ENCODE measurements at places on chromosomes 4 and X.

DNA sequence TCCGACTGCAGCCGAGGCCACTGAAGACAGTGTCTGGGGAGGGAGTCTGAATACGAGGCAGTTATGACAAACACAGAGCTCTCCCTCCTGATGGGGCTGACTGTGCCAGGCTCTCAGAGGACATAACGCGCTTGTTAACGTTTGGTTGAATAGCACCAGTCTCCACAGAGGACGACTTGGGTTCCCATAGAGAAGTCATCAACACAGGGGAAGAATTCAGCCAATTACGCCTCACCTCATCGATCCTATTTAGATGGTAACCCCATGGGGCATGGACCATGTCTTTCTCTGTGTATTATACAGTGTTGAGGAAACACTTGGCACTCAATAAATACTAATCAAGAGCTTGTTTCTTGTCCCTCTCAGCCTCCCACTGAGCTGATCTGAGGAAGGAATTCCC, 642.6 kb upstream of the LCORL start:
- peak; percentile 36 for DNase-seq

DNA sequence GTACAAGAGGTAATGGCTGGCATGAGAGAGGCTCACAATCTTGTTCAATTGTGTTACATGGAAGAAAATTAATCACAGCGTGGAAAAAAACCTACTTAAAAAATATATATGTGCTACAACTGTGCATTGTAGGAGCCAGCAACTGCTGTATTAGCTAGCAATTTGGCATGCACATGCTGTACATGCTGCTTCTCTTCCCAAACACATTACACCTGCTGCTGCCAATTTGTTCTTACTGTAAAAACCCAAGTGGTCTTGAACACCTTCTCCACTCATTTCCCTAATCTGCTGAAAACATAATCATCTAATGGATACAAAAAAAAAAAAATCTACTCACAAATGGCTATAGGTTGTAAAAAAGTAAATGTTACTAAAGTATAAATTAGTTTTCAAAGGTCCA, 264.2 kb downstream of the INPP4B start:
- no peak for DNase-seq

- no peak for DNase-seq
Observed at GRCh38 chr4:75034523-75034922, 101.6 kb downstream of the PARM1 start.

DNA sequence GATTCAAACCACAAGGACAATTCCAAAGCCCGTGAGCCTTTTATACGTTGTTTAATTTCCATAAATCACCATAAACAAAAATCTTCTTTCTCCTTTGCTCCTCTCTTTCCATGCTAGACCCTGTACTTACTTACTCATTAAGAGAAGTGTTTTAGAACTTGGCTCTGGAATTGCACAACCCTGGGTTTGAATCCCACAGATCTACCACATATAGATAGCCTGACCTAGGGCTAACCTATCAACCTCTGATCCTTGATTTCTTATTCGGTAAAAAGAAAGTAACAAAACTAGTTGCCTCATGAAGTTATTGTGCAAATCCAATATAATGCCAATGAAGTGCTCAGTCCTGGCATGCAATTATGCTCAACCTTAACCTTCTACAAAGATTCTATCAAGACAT, 68.8 kb downstream of the ZAR1 start:
- DNase-seq = no peak

DNA sequence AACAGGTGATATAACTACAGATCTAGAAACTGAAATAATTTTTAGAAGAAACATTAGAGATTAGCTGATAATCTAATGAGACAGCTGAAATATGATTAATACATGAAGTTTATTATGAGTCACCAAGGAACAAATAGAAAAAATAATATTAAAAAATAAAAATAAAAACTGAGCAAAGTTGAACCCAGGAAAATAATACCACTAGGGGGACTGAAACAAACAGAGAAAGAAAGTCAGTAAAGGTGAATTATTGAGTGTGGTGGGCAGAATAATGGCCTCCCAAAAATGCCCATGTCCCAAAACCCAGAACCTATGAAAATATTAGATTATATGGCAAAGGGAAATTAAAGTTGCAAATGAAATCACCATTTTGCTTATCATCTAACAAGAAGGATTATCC, 820.7 kb upstream of the INTU start:
- no peak for DNase-seq

GRCh38 chr4:172850838-172851237, 317.8 kb upstream of the GALNT7 start:
- no peak for DNase-seq

- DNase-seq = no peak
Observed at GRCh38 chr4:41396869-41397268, 140.1 kb downstream of the UCHL1 start.

GRCh38 chr4:179447308-179447707, 2005.1 kb upstream of the AGA start:
- peak; percentile 4 for DNase-seq

GRCh38 chrX:71565474-71566041, 12.7 kb upstream of the GCNA start:
- no peak for DNase-seq

- no peak for DNase-seq
Observed at GRCh38 chr4:114085611-114086345, 106.3 kb upstream of the ARSJ start.

- DNase-seq = no peak
Observed at GRCh38 chr4:59925290-59925689, 1274.8 kb upstream of the ADGRL3 start.

DNA sequence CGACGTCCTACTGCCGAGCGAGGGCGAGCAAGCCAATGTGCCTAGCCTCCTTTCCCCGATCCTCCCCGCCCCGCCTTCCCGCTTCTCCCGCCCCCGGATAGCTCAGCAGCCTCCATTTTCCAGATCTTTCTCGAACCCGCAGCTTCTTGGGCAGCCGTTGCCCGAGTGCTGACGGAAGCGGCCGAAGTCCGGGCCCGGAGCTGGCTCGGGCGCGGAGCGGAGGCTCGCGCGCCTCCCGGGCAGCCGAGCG, 172 bp upstream of the HSPA4L start:
- no peak for DNase-seq

GRCh38 chr4:61202638-61203435, 2.7 kb downstream of the ADGRL3 start:
- peak; percentile 69 for DNase-seq

DNA sequence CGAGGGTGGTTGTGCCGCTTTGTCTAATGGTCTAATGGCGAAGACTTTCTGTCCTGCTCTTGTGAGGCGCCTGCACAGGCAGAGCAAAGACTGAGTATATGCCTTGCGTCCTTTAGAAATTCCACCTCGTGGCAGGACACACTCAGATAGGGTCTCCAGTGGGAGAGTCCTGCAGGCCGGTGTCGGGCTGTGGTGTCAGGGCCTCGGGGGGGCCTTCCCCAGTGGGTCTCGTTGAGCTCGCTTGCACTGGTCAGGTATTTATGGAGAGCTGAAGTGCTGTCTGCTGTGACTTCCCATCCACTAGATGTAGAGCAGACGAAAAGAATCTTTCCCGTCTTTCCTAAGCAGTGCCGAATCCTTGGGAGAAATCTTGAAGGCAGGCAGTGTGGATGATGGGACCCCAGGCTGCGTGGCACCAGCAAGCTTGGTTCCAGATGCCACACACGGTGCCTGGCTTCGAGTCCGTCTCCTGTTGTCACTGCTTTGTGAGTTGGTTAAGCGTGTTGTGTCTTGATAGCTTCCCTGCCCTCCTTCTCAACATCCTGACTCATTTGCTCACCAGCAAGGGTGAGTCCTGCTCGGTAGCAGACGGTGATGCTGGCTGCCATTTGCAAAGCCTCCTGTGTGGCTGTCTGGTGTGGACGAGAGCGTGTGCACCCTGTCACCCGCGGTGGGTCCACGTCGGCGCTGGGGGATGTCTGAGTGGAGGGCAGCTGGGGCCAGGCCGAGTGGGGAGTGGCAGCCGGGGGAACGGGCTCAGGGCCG, 20.5 kb downstream of the MAEA start:
- DNase-seq = no peak

GRCh38 chrX:38018766-38019425, 12.5 kb downstream of the SYTL5 start:
- no peak for DNase-seq

DNA sequence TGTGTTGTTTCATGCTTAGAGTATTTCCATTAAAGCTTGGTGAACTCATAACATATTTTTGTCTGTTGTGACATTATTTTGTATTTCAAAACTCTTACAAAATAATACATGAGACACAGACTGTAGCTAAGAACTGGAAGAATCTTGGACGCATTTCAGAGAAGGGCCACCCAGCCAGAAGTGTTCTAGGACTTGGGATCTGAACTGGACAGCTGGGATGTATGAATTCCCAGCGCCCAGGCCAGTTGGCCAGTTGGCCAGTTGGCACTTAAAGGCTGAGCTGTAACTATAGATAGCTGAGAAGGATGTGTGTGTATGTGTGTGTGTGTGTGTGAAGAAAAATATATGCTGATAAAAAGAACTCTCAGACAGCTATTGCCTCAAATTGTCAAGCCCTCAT, 193.4 kb upstream of the GPR101 start:
- no peak for DNase-seq

- DNase-seq = no peak
Observed at GRCh38 chr4:115234405-115235093, 121.1 kb upstream of the NDST4 start.

DNA sequence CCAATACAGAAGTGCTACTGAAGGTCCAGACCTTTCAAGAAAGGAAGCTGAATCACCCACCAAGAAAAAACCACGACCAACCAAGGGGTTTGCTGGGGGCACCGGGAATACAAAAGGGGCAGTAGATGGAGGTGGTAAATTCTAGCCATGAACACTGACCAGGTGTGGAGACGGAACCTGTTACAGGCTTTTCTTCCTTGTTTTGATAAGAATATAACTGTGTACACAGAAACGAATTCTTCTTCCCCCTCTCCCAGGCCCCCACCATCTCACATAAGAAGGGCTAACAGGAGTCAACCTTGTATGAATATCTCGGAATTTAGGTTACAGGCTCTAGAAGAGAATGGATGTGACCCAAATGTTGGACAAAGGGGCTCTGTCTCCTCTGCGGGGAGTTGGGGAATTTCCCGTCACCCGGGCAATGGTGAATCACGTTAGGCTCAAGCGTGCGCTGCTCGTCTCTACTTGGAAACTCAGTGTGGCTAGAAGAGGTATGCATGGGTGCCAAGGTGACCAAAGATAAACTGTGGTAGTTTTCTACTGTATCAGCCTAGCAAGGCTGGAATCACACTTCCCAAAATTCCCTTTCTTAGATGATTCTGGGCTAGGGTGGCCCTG, 87.0 kb downstream of the AFAP1 start:
- DNase-seq = peak; percentile 80

DNA sequence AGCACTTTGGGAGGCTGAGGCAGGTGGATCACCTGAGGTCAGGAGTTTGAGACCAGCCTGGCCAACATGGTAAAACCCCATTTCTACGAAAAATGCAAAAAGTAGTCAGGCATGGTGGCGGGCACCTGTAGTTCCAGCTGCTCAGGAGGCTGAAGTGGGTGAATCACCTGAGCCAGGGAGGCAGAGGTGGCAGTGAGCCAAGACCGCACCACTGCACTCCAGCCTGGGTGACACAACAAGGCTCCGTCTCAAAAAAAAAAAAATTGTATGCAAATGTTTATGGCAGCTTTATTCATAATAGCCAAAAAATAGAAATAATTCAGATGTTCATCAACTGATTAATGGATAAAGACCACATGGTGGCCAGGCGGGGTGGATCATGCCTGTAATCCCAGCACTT, 9.8 kb upstream of the NOCT start:
- DNase-seq = no peak

DNA sequence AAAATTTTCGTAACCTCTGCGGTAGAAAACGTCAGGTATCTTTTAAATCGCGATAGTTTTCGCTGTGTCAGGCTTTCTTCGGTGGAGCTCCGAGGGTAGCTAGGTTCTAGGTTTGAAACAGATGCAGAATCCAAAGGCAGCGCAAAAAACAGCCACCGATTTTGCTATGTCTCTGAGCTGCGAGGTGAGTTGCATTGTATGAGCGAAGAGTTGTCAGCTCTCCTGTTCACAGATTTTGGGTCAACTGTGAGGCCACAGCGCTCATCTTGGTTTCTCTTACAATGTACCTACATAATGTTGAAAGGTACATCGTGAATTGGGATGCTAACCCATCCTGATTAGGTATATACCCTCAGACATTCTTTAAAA, 486 bp downstream of the CLCN3 start:
- no peak for DNase-seq

DNA sequence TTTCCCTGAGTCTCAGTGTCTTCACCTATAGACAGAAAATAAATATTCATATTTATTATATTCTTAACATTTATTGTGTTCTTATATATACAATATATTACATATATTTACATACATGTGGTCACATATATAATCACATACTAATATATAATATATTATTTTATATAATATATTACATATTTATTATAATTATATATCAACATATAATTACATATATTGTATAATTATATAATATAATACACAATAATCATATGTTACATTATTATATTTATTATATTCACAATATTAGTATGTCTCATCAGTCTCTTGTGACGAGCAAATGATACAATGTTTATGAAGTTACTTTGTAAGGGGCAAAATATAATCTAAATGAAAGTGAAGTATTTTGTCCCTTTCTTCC, 87.7 kb downstream of the KDR start:
- no peak for DNase-seq

DNA sequence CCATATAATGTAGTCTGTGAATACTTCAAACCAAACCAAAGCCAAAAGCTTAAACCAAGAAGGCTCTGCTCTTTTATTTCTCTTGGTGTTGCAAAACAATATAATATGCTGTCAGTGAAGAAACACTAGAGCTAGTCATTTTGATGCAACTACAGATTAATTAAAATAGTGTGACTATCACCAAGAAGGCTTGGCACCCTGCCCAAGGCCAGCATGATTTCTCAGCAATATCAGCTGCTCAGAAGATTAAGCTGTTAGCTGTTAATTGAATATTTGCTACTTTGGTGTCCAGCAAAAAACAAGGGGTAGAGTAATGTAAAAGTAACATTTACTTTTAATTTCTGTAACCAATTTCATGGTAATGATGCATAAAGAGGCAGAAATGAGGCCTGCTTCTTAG, 104.9 kb upstream of the PRPS2 start:
- DNase-seq = no peak

- DNase-seq = no peak
Observed at GRCh38 chr4:2818351-2818939, 25.2 kb upstream of the ADD1 start.

DNA sequence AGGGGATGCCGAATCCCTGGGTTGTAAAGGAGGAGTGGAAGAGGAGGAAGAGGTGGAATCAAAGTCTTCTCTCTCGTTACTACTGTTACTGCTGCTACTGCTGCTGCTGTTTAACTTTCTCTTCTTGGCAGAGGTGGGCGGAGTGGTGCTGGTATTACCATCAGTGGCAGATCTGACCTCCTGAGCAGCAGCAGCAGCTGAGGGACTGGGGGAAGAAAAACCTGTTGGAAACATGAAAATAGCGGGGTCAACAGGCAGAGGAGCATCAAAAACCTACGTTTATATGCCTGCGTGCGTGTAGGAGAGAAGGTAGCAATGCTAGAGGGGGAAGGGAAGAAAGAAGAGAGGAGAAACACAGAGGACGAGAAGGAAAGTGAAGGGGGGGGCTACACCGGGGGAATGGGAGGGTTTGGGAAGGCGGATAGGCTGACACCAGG, 339 bp downstream of the CUL4B start:
- DNase-seq = no peak

- no peak for DNase-seq
Observed at GRCh38 chr4:141497627-141498026, 138.8 kb upstream of the IL15 start.

GRCh38 chr4:10677796-10678497, 6.6 kb downstream of the CLNK start:
- DNase-seq = no peak

All from C1 segment of cervical spinal cord (tissue), 14 donors.